Occipital lobe (tissue), 3 donors: ENCODE measurements at places on chromosomes 3 and 15.
A peak's percentile ranks its signal among the peaks of the same experiment; 100 is the strongest.

DNA sequence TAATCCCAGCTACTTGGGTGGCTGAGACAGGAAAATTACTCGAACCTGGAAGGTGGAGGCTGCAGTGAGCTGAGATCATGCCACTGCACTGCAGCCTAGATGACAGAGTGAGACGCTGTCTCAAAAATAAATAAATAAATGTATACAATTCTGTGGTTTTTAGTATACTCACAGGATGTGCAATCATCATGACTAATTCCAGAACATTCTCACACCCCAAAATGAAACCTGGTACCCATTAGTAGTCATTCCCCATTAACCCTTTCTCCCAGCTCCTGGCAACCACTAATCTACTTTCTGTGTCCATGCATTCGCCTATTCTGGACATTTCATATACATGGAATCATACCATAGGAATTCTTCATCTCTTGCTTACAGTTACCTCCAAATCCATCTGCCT, 44.5 kb downstream of the LRRFIP2 start:
- DNase-seq = no peak

GRCh38 chr3:130905551-130905950, 11.7 kb downstream of the ATP2C1 start:
- no peak for DNase-seq

DNA sequence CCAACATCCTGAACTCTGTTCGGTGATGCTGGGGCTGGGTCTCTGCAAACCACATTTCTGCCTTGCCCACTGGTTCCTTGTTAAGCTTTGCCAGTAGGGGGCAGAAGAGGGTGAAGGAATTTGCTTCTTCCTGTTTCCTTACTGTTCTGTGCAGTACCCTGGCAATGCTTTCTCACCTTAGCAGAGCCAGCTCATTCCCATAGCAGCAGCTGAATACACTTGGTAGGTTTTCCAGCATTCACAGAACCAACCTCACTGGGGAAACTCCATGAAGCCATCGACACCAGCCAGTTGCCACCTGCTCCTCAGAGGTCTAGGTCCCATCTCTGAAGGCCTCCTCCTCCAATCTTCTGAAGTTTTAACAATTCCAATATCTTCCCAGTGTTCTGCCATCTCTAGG, 308.4 kb downstream of the PDCD6IP start:
- DNase-seq = no peak

GRCh38 chr3:194129581-194130133, 6.3 kb upstream of the HES1 start:
- DNase-seq = no peak

- DNase-seq = no peak
These were observed 309.8 kb downstream of the GBE1 start for GRCh38 chr3:81451611-81452010.

GRCh38 chr3:108225221-108225620, 3.0 kb upstream of the IFT57 start:
- no peak for DNase-seq

DNA sequence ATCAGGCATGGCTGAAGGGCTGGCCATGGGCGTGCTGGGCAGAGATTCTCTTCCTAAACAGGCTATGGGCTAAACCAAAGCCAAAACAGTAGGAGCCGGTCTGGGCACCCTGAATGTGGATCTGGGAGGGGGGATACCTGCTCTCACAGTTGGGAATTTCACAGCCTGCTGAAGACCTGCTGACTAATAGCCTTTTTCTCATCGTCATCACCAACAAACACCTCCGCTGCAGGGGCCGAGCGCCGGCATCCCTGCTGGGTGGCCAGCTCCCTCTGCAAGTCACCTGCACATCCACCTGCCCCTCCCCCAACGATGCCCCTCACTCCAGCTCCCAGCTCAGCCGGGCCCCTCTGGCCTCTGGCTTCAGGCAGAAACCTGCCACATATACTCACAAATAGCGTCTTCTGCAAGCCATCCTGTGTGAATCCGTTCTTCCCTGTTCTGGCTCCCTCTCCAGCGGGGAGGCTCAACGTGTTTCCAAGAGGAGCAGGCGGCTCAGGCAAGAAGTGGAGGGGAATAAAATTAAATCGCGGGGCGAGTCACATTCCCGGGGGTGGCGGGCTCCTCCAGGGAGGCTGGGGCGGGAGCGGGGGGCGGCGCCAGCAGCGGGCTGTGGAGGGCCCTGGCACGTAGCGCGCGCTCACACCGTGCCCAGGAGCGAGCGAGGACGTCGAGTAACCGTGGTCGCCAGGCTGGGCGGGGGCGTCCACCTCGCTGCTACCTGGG, 466 bp downstream of the IQSEC1 start:
- DNase-seq = peak; percentile 75

DNA sequence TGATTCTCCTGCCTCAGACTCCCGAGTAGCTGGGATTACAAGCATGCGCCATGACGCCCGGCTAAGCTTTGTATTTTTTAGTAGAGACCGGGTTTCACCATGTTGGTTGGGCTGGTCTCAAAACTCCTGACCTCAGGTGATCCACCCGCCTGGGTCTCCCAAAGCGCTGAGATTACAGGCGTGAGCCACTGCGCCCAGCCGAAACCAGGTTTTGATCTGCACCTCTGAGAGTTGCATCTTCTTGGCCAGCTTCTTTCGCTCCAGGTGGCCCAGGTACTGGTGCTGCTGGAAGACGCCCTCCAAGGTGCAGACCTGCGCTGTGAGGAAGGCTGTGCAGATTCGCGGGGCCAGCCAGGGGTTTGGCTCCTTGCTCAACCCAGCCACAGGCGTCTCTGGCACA, 275.4 kb upstream of the LRRC3B start:
- DNase-seq = no peak
